ENCODE measurements at places on chromosomes 1 and 21. TPM values are rescaled to one million over a fixed set of nuclear protein-coding genes. Genes with fewer than 3 reads are reported as not detected.

DNA sequence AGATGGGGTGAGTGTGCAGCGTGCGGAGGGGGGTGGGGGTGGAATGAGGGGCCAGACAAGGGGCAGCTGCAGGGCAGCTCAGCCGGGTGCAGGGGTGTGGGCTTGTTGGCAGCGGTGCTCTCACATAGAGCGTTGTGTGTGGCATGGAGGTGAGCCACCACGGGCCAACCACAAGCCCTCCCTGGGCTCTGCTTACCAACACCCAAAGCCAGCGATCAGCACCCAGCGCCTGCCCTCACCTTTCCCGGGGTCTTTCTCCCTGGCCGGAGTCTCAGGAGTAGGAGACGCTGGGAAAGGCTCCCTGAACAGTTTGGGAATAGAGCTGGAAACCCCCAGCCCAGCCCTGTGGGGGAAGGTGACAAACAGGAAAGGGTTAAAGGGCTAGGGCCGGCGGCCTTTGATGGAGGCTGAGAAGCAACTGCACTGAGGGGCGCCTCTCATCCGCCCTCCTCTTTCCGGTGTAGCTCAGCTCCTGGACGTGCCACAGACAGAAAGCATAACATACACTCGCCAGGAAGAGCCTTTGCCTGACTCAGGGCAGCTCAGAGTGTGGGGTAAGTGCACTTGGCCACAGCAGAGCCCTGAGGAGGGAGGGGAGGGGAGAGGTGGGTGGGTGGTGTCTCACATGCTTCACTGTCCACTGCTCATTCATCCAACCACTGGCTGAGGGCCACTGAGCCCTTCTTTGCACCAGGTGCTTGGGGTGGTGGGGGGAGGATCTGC lies 577 bp downstream of the IKBKE start:
- no peak for DNase-seq

- no peak for DNase-seq
Measured at GRCh38 chr1:10597492-10598388, 123.0 kb downstream of the PEX14 start.

MROH9 gene
- 0.10 TPM for total RNA-seq

ESRRG gene
- total RNA-seq: 42.7 TPM
